Activated naive CD4-positive, alpha-beta T cell treated with anti-CD3 and anti-CD28 coated beads for 36 hours (primary cell): ENCODE measurements at places on chromosomes 7 and 10.

DNA sequence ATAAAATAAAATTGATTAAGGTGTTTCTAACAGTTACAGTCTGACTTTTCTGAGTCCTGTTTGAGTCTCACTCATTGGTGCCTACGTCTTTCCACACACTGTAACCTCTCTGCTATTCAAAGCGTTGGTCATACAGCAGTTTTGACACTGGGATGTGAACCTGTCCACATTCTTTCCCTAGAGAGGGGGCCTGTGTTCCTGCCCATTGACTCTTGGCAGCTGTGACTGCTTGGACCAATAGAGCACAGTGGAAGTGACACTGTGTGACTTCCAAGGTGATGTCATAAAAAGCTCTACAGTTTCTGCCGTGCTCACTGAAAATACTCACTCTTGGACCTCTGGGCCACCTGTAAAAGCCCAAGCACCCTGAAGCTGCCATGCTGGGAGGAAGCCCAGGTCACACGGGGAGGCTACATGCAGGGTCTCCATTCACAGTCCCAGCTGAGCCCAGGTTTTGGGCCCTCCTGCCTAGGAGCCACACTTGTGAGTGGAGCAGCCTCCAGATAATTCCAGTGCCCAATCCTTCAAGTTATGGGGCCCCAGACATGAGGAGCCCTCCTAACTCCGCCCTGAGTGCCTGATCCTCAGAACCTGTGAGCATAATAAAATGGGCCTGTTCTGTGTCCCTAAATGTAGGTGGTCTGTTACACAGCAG, 704 bp upstream of the ANTXRL start:
- no peak for DNase-seq

GRCh38 chr7:95527776-95528250, 42.1 kb downstream of the ASB4 start:
- no peak for DNase-seq

DNA sequence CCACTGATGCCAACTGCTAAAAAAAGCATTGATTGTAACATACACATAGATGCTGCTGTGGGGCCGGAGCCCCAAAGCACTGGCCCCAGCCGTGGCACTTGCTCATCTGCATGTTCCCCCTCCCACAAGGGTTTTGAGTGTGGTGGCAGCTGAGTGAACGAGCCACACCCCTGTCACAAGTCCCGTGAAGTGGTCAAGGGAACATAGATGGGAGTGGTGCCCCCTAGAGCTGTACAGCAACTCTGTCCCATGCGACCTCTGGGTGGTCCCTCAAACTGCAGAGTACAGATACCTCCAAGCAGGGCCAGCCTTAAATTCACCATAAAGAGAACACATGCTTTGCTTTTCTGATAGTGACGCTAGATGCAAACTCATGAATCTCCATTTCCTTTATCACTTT, 503.3 kb upstream of the NRP1 start:
- DNase-seq, result no peak

- no peak for DNase-seq
Measured at GRCh38 chr10:21934307-21934706, 69.2 kb downstream of the DNAJC1 start.

GRCh38 chr7:2191016-2191415, 41.7 kb downstream of the MAD1L1 start:
- no peak for DNase-seq
